NCI-H774 (cell line): ENCODE measurements at places on chromosomes 16 and 17.
A peak's percentile ranks its signal among the peaks of the same experiment; 100 is the strongest.

GRCh38 chr17:41528959-41529353 lies 848 bp upstream of the KRT19 start:
- peak; percentile 69 for DNase-seq

DNA sequence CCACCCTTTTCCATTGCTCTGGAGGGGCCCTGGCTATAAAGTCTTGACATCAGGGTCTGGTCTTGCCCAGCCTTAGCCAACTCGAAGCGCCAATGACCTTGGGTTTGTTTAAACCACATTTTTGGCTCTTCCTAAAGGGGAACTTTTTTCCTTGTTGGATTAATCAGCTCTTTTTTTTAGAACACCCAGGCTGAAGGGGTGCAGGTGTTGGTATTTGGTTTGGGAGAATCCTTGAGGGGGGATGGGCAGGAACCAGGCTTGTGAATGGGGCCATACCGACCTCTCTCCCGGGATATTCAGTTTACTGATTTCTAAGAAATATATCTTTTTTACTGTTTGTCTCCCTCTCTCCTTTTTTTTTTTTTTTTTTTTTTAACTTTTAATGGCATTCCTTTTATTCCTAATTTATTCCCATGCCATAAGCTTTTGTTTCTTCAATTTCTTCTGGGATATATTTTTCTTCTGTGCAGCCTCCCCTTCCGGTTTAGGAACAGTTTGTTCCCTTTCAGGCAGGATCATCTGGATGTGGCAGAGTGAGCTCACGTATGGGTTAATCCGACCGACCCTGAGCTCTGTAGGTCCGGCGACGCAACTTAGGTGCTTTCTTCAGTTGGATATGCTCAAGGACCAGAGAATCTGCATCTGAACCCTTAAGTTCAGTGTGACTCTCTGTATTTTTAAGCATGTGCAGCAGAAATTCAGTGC lies 129.5 kb downstream of the ABCC6 start:
- DNase-seq, result no peak

GRCh38 chr16:24758373-24758772 lies 28.9 kb downstream of the TNRC6A start:
- DNase-seq, result no peak

DNA sequence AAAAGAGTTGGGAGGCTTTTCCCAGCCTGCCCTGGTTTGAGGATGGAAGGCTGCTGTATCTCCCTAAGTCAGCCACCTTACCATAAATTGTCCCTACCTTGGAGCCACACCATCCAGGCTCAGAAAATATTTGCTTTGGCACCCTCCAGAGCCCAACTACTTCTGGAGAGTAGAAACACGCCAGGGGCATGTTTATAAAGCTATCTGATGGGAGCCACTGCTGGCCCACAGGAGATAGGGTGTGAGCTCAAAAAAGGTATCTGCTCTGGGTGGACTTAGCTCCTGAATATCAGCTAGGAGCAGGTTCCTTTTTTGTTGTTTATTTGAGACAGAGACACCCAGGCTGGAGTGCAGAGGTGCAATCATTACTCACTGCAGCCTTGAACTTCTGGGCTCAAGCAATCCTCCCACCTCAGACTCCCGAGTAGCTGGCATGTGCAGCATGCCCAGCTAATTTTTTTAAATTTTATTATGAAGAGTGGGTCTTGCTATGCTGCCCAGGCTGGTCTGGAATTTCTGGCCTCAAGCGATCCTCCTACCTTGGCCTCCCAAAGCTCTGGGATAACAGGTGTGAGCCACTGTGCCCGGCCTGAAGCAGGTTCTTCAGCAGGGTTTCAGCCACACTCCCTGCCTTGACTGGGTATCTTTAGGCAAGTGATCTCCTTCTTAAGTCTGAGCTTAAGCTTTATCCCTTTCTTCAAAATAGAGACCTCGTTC lies 147.1 kb downstream of the SALL1 start:
- DNase-seq, result no peak

DNA sequence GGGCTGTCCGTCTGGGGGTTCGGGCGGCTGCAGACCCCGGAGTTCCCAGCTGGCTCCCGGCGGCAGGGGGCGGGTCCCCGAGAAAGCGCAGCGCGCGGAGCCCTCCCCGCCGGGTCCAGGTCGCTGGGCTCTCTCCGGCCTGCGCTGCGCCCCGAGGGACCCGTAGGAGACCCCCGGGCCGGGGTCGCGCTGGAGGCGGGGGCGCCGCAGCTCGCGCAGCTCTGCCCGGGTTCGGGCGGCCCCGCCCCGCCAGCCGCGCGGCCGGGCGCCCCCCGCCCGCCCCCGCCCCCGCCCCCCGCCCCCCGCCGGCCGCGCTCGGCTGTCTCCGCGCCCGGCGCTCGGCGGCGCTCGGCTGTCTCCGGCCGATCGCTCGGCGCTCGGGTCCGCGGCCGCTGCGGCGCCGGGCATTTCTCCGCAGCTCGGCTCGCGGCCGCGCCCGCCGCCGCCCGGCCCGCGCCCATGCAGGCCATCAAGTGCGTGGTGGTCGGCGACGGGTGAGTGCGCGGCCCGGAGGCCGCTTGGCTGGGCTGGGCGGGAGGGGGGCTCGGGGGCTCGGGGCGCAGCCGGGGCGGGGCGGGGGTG lies at the start of gene RAC3:
Gene RAC3, plus strand, starts transcription at position 376 of the 582 bp plus-strand sequence. Its CDS starts 84 bp downstream, at position 460.
- DNase-seq, result peak; percentile 68

DNA sequence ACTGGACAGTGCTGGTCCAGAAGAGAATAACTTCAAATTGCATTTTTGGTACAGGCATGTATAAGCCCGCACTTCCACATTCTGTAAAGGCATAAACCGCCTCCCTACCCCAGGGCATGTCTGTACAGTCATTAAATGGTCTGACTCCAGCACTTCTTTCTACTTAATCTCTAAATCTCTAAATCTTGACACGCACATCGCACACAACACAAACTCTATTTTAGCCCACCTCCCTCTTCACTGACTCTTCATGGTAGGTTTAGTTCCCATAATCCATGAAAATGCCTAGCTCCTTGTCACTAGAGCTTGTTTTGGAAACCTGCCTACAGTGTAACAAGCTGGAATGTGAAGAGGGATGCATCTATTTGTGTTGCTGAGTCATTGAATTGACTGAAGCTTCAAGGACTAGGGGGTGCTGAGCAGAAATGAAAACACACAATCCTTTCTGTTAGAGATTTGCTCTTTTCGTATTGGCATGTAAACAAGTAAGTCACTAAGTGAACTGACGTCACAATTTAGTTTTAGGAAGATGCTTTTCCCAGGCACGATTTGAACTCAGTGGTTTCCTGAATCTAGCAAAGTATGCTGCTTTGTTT lies 1.6 kb upstream of the DUSP14 start:
- peak; percentile 76 for DNase-seq
